ENCODE measurements at places on chromosomes 16 and 17.

DNA sequence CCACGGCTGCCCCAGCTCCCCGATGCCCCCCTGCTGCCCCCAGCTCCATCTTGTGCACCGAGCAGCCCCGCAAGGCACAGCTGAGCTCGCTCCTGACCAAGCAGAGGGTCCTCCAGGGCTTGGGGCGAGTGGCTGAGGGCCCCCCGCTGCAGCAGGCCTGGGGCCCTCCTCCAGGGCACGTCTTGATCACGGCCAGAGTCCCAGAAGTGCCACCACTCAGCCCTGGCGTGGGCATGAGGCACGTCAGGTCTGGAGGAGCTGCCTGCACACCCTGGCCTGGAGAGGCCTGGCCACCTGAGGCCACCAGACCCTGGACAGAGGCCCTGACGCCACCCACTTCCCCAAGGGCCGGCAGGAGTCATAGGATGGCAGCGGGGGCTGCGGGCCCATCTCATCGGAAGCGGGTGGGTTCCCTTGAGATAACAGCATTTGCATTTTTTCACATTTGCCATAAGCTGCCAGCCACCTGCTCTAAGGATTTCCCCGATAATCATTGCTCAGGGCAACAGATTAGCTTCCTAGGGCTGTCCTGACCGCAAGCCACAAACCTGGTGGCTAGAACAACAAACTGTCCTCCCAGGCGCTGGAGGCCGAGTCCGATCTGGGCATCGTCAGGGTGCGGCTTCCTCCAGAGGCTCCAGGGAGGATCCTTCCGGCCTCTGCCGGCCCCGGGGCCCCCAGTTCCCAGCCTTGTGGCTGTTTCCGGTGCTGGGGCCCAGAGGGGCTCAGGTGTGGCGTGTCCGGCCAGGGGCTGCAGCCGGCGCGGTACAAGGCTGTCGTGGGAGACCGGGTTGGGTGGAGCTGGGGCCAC, 23.9 kb upstream of the C1QTNF8 start:
- no peak for DNase-seq

DNA sequence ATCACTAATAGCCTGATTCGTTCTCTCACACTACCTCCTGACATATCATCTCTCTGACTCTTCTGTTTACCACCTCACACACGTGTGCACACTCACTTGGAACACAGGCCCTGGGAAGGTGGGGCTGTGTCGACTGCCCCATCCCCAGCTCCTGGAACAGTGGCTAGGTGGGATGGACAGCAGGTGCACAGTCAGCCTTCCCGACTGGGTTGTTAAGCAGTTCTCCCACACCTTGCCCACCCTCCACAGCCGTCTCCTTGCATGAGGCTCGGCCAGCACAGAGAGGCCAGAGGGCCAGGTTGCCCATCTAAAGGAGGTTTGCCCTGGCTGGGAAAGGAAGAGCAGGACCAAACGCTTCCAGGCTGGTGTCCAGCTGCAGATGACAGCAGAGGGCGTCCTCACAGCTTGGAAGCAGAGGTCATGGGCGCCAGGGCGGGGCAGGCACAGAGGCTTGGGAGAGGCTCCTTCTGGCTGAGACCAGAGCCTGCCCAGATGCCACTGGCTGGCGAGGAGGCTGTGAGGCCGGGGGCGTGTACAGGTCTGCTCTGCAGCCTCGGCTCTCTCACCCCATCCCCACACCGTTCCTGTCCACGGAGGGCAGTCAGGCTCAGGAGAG, 92.8 kb downstream of the AMFR start:
- peak; percentile 16 for DNase-seq

DNA sequence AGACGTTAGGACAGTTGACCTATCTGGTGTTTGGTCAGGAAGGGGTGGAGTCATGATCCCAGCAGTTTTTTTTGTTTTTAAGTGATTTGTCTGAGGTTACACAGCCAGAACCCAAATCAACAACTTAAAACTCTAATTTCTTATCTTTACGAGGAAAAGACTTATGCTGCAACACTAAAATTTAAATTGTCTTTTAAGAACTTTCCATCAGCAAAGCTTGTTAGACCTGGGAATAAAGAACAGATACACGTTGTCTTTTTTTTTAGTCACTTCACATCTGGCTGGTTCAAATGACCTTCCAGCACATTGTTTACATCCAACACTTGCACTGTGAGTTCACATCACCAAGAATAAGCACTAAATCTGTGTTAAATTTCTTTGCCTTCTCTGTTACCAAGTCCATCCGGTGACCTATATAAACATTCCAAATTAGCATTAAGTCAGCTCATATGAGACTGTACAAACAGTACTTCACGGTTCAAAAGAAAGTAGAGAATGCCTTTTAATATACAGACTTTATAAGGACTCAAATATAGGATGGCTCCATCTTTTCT, 115.0 kb downstream of the HS3ST2 start:
- DNase-seq, result no peak

DNA sequence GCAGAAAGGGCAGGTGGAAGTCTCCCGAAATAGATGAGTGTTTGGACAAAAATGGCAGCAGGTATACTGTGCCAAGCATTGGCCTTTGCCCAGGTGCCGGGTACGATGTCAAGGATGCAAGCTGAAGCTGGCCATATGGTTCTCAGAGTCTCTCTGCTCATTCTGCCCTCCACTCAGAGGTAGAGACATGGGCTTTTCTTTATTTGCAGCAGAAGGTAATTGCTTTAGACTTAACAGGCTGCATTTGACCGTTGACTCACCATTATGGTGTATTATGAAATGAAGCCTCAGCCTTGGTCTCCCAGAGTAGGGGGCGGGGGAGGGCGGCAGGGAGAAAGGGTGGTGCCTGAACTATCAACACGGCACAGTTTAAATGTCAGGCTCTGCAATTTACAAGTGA, 969.1 kb upstream of the EEF2KMT start:
- DNase-seq, result no peak

DNA sequence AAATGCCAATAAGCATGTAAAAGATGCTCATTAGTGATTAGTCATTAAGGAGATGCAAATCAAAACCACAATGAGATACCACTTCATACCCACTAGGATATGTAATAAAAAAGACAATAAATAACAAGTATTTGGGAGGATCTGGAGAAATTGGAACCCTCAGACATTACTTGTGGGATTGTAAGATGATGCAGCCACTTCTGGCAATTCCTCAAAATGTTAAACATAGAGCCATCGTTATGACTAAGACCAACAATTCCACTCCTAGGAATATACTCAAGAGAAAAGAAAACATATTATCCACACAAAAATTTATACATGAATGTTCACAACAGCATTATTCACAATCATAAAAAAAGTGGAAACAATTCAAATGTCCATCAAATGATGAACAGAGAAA, 336.2 kb upstream of the PMFBP1 start:
- no peak for DNase-seq

DNA sequence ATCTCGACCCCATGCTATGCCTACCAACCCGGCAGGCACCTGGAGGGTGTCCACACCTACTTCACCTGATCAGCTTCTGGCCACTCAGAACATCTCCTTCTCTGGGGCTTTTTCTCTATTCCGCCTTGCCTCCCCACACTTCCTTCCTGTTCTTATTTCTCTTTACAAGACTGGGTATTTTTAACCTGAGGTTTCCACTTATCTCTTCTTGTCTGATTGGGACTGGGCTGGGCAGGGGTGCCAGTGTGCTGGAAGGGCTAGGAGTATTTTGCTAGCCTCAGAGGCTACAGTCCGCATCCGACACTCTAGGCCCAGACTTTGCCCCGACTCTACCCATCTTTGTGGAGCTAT, 26.2 kb upstream of the ZNF652 start:
- no peak for DNase-seq

GRCh38 chr17:57676543-57676942, 68.6 kb downstream of the CCDC182 start:
- DNase-seq, result no peak

DNA sequence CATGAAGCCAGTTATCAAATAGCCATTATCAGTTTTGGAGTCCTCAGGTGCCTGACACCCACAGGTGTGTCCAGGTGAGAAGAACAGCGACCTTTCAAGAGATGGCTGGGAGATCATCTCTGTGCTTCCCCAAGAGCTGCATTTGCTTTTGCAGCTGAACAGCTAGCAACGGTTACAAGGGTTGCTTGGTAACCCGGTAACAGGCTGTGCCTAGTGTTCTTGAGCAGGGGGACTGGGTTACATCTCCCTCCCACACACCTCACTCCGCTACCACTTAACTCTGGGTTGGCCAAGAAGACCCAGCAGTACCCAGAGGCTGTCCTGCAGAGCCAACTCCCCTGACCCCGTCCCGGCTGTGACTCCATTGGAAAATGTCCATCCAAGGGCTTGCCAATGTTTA, 147.0 kb downstream of the SLC39A11 start:
- DNase-seq, result no peak

DNA sequence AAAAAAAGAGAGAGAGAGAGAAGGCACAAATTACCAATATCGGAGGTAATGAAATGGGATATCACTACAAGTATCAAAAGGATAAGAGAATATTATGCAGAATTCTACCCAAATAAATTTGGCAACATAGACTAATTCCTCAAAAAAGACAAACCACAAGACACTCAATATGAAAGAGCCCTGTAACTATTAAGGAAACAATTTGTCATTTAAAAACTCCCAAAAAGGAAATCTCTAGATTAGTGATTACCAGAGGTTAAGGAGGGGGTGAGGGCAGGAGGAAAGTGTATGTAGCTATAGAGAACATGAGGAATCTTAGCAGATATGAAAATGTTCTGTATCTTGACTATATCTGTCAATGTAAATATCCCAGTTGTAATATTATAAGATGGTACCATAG, 54.0 kb downstream of the CFDP1 start:
- DNase-seq, result no peak

- DNase-seq, result no peak
Measured at GRCh38 chr17:81245024-81245664, 6.0 kb downstream of the NDUFAF8 start.

- no peak for DNase-seq
Measured at GRCh38 chr17:73278465-73279453, 17.1 kb upstream of the CPSF4L start.

DNA sequence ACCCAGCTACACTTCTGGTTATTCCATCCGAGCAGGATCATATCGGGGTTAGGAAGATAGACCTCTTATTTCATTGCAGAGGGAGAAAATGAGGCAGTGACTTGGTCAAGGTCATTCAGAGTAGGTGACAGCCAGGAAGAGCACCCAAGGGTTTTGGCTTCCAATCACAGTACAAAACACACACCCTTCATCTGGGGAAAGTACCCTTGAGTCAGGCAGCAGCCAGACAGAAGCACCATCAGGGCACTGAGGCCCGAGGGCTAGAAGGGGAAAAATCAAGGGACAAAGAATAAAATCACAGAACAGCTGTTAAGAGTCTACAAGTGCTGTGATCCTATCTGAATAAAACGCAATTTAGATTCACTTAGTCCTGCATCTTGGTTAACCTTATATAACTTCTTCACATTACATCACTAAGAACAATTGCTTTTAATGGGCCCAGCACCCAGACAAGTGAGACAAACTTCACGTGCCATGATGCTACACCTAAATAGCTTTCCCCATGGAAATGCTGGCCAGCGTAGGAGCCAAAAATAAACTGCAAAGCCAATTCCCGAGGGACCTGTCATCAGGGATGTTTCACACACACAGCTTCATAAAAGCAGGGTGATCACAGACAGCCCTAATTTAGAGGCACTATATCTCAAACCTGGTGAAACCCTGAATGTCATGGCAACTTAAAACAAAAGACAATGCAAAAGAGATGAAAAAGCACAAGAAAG, 4.9 kb downstream of the UBE2O start:
- no peak for DNase-seq

DNA sequence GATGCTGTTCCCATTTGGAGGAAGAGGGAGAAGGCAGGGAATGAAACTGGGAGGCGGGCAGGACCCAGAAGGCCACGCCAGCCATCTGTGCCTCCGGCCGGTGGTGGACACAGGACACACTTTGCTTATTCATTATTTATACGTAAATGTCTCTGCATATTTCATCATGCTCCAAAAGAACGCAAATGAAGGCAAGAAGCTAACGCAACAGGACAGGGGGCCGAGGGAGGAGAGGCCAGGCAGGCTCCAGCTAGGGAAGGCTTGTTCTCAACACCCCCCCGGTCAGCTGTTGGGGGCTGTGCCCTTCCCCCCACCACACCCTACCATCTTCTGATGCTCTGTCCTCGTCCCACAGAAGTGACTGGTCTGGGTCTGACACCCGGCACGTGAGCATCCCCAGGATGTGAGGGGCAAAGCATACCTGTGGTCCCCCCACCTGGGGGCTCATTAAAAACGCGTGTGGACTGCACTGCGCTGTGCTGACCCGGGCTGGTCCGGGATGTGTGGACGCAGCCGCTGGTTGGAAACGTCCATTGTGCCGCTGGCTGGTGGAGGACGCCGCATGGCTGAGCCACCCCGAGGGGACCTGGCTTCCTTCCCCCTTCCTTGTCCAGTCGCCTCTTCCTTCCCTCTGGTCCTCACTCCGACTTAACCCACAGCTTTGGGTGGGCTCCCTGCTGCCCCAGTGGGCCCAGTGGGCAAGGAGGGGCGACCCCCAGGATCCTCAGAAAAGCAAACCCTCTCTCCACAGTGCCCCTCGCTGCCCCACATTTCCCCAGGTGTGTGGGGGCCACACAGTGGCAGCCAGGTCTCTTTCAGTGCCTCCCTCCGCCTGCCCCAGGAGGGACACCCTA, 46.4 kb upstream of the ENPP7 start:
- DNase-seq, result no peak

- DNase-seq, result no peak
Measured at GRCh38 chr16:23496821-23497542, 13.3 kb downstream of the GGA2 start.

DNA sequence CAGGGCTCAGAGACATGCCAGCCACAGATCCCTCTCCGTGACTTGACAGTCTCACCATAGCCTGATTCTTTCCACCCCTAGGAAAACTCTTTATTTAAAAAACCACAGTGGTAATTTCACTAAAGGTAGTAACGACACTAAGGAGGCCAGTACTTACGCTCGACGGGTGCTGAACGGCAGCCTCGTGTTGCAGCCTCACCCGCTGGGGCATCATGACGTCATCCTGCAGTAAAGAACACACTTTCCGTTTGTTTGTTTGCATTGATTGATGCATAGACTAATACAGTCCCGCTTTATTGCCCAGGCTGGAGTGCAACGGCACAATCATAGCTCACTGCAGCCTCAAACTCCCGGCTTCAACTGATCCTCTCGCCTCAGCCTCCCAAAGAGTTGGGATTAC, 65.1 kb upstream of the METRNL start:
- DNase-seq, result no peak

DNA sequence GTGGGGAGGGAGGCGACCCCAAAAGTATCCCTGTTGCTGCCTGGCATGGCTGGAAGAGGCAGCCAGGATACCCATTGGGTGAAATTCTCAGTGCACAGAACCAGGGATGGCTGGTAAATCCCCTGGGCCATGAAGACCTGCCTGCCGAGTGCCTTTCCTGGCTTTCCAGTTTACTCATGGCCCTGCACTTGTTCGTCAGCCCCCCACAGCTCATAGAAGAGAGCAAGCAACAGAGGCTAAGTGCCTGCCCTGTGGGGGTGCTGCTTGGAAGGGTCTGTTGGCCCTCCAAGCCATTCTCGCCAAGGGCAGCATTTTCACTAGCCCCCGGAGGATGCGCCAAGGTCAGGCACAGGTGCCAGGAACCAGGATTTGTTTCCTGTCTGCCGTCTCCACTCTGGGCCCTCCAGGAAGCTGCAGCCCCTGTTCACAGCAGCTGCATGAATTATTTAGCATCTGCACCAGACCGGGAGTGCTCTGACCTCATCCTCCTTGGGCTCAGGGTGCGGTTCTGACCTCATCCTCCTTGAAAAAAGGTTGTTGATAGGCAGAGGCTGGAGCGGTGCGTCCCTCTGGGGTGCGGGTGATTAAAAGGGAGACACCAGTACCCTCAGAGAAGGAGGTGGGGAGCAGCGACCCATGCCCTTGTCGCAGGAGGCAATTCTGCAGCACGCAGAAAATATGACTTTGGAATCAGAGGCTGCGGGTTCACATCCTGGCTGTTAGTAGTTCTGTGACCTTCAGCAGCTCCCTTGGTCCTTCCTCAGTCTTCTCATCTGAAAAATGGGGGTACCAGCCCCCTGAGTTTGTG, 14.2 kb upstream of the CD300A start:
- no peak for DNase-seq
